ENCODE measurements at places on chromosomes 5 and 9. TPM values are rescaled to one million over a fixed set of nuclear protein-coding genes. Genes with fewer than 3 reads are reported as not detected.
A peak's percentile ranks its signal among the peaks of the same experiment; 100 is the strongest.

DNA sequence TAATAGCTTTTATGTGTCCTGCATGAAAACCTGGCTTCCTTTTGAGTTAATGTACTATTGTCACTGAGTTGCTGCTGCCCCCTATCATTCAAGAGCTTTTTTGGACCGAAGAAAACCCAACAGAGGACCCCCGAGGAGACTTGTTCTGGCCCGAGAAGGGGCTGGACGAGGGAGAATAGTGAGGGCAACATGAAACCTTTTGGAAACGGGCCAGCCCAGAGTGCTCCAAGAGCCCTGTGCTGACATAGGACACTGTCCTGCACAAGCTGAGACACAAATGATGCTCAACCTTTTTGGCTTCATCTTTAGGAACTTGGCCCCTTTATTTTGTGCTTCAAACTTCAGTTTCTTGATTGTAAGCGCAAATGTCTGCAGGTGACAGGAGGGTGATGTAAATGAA is 4.0 kb upstream of the GADD45G start:
- peaks cover 14% of the 10 kb centered on the region for H3K27me3 ChIP-seq
- no peak overlapping the region for H3K27ac ChIP-seq
- peaks cover 11% of the 10 kb centered on the region for H3K4me1 ChIP-seq
- H3K4me3 ChIP-seq, result no peak overlapping the region

GRCh38 chr9:98024702-98025101 is 31.8 kb upstream of the NANS start:
- H3K4me3 ChIP-seq, result no peak overlapping the region
- peaks cover 6% of the 10 kb centered on the region for H3K36me3 ChIP-seq
- no peaks in the 10 kb centered on the region for H3K27me3 ChIP-seq
- peaks cover 2% of the 10 kb centered on the region for H3K4me1 ChIP-seq
- peak overlapping the region; percentile 31 for H3K27ac ChIP-seq

CCDC127 gene
- 6.2 TPM for total RNA-seq

DNA sequence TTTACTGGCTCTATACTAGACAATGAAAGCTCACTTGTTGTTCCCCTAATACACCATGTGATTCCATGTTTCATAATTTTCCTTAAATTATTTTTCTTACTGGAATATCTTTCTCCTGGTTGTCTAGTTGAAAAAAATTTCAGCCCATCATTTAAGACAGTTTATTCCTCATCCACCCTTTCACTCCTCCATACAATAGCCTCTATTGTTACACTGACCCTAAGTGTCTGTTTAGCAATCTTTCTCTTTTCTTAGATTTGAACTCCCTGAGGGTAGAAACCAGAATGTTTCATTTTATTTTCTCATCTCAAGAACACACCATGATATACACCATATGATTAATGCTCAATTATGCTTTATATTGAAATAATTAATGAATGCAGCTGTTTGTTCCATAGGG is 413.4 kb upstream of the ITGA1 start:
- H3K36me3 ChIP-seq, result no peaks in the 10 kb centered on the region
- H3K4me3 ChIP-seq, result no peak overlapping the region
- DNase-seq, result no peak
- no peaks in the 10 kb centered on the region for H3K4me1 ChIP-seq

DNA sequence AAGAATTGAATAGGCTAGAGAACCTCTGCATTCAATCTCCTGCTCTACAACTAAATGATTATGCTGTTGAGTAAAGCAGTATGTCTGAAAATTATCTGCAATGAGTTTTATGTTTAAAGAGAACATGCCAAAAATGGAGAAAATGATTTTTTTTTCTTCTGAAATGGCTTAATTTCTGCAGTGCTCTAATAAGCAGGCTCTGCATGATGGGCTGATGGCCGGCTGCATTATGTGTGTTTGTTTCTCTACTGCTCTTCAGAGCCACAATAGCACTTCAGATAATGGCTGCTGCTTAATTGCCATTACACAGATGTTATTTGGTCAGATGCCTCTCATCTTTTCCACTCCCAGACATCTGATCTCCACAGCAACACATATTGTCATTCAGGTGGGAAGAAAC is 286.4 kb upstream of the DMAC1 start:
- H3K27ac ChIP-seq, result no peak overlapping the region
- DNase-seq, result no peak
- H3K4me1 ChIP-seq, result no peaks in the 10 kb centered on the region

Measured in activated naive CD8-positive, alpha-beta T cell treated with anti-CD3 and anti-CD28 coated beads, Interleukin-2, amount 10 ng/mL, durations not matched to agents 7 days and 5 days (primary cell).